Stimulated activated CD8-positive, alpha-beta memory T cell treated with anti-CD3 and anti-CD28 coated beads, Interleukin-7, amount 100 ng/mL, for 24 hours (primary cell): ENCODE measurements at places on chromosomes 13 and 19.

DNA sequence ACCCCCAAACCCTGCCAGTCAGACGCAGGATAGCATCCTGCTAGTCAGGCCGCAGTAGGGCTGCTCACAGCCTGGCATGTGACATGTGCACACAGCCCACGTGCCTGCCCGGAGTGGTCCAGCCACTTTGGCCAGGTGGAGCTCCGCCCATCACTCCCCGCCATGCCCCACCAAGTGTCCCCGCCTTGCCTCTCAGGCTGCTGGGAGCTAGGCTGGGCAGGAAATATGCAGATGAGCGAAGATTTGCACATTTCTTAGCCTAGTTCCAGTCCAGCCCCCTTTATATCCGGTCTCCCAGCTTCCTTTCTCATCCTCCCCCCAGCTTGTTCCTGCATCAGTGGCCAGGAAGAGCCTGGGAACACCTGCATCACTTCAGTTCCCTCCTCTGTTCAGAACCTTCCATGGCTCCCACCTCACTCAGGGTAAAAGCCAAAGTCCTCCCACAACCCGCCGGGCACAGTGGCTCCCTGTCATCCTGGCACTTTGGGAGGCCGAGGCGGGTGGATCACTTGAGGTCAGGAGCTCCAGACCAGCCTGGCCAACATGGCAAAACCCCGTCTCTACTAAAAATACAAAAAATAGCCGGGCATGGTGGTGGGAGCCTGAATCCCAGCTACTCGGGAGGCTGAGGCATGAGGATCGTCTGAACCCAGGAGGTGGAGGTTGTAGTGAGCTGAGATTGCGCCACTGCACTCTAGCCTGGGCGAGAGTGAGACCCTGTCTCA lies 2.3 kb upstream of the DOCK6 start:
- DNase-seq = no peak

GRCh38 chr13:36839981-36840380 lies 21.0 kb downstream of the RFXAP start:
- no peak for DNase-seq

DNA sequence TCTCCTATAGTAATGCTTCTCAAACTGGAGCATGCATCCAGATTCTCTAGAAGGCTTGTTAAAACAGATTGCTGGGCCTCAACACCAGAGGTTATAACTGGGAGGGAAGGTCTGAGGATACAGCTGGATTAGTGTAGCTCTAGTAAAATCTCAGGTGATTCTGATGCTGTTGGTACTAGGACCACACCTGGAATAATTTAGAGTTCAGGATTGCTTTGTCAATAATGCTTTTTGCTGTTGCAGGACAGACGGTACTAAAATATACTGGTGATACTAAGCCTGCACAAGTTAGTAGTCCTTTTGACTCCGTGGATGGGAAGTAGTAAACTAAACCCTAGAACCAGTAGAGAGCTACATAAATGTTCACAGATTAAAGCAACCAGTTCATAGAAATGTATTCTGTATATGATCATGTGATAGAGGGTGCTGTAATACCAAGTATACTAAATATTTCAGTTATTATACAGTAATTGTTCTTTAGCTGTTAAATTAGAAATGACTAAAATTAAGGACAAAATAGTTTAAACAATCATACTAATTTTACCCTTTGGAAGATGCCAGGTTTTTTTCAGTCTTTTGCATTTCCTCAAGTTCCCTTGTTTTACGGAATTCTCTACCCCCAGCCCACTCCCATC lies 258.2 kb upstream of the STARD13 start:
- DNase-seq = no peak

GRCh38 chr13:22561581-22561980 lies 619.2 kb upstream of the SGCG start:
- no peak for DNase-seq
